ENCODE measurements at places on chromosomes 11 and 22.

- peak; percentile 48 for ATAC-seq
Observed at GRCh38 chr22:38766076-38766777, 10.4 kb upstream of the SUN2 start.

DNA sequence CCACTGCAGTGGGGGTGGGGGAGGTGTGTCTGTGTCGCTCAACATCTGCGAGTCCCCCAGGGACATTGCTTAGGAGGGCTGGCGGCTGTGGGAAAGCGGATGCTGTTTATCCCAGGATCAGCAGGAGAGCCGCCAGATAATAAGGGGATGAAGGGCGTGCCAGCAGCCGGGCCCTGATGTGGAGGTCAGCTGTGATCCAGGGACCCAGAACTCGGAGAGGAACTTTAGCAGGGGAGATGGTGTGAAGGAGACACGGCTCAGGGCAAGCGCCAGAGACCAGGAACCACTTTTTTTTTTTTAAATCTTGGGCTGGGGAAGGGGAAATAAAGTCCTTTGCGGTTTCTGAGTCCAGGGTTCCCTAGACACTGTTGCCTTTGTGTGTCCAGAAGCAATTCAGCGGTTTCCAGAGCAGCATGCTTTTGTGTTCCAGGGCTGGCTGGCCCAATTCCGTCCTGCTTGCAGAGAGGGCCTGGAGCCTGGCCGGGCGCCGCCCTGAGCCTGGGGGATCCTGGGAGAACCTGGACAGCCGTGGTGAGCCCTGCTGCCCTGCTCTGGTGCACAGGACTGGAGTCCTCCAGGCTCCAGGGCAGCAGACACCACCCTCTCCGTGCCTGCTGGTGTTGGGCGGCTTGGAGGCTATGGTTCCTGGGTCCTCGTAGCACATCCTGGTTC lies at the start of gene GRAMD4:
Gene GRAMD4 (plus strand): TSS at position 557 of the 672 bp plus-strand sequence. CDS start 6,414 bp downstream, outside the sequence.
- peak; percentile 55 for ATAC-seq

- no peak for ATAC-seq
Observed at GRCh38 chr22:38136607-38137006, 26.1 kb upstream of the BAIAP2L2 start.

GRCh38 chr22:31229402-31230079 lies 17.4 kb downstream of the LIMK2 start:
- ATAC-seq = peak; percentile 51

Measured in gastroesophageal sphincter (tissue), 4 donors.